Activated naive CD8-positive, alpha-beta T cell treated with anti-CD3 and anti-CD28 coated beads for 36 hours (primary cell): ENCODE measurements at places on chromosomes 16 and 17. TPM values are rescaled to one million over a fixed set of nuclear protein-coding genes. Genes with fewer than 3 reads are reported as not detected.

Gene ZPBP2
- total RNA-seq, result not detected

GRCh38 chr16:84746875-84747274, 47.1 kb downstream of the USP10 start:
- no peak for DNase-seq
- peaks cover 14% of the 10 kb centered on the region for H3K36me3 ChIP-seq
- no peak overlapping the region for H3K27ac ChIP-seq
- H3K27me3 ChIP-seq, result no peaks in the 10 kb centered on the region
- peaks cover 34% of the 10 kb centered on the region for H3K4me1 ChIP-seq
- no peak overlapping the region for H3K4me3 ChIP-seq

Gene DUS2
- total RNA-seq, result 34.6 TPM

Gene KRTAP4-3
- not detected for total RNA-seq
